ENCODE measurements at places on chromosomes 5 and 9.
A peak's percentile ranks its signal among the peaks of the same experiment; 100 is the strongest.

DNA sequence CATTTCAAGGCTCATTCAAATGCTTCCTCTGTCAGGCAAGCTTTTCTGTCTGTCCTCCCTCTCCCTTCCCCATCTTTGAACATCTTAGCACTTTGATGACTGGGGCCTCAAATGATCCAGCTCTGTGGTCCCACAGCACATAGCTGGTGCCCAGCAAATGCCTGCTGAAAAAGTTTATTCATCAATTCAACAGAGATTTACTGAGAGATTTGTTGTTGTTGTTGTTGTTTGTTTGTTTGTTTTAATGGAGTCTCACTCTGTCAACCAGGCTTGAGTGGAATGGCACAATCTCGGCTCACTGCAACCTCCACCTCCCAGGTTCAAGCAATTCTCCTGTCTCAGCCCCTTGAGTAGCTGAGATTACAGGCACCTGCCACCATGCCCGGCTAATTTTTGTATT lies 6.0 kb upstream of the EXOSC2 start:
- DNase-seq: no peak

- no peak for DNase-seq
These were observed 91.2 kb upstream of the PRR16 start for GRCh38 chr5:120372899-120373298.

- DNase-seq: peak; percentile 44
These were observed 6.9 kb downstream of the NOL6 start for GRCh38 chr9:33466565-33467495.

- DNase-seq: no peak
These were observed 81.7 kb upstream of the ZBTB43 start for GRCh38 chr9:126722922-126723806.

GRCh38 chr5:50947906-50948683 lies 281.7 kb downstream of the PARP8 start:
- no peak for DNase-seq

DNA sequence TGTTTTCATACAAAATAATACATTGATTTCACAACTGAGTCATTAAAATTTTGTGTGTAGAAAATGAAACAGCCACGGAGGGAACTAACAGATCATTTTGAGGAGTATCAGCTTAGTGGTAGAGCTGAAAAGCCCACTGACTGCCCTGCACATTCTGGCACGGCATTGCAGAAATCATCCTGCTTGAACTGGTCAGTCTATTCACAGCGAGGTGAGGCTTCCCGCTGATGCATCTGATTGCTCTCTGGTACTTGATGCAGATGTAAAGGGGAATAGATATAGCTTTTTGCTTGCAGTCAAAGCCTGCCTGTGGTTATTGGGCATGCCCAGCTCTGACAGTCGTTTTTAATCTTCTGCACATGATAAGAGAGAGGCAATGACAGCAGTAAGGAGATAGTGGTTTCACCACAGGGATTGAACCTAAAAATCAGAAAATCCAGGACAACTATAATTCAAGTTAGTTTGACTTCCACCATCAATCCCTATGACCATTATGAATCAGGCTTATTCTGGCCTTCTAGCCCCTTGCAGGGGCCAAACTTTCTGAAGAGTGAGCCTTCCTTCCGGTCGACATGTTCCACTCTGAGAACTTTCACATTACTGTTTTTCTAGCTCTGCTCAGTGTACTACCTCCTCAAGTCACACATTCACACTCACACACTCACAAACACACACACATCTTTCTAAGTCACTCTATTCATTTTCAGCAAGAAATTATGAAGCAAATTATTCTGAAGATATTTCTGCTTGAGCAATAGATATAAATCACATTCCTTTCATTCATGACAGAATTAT lies 782.8 kb upstream of the NUDT12 start:
- no peak for DNase-seq

GRCh38 chr9:12860998-12861397 lies 86.2 kb downstream of the LURAP1L start:
- DNase-seq: no peak

GRCh38 chr9:69121155-69122081 lies 52.7 kb upstream of the TJP2 start:
- no peak for DNase-seq

Measured in NCI-H446 (cell line).